ENCODE measurements at places on chromosomes 13 and 19. TPM values are rescaled to one million over a fixed set of nuclear protein-coding genes. Genes with fewer than 3 reads are reported as not detected.

DNA sequence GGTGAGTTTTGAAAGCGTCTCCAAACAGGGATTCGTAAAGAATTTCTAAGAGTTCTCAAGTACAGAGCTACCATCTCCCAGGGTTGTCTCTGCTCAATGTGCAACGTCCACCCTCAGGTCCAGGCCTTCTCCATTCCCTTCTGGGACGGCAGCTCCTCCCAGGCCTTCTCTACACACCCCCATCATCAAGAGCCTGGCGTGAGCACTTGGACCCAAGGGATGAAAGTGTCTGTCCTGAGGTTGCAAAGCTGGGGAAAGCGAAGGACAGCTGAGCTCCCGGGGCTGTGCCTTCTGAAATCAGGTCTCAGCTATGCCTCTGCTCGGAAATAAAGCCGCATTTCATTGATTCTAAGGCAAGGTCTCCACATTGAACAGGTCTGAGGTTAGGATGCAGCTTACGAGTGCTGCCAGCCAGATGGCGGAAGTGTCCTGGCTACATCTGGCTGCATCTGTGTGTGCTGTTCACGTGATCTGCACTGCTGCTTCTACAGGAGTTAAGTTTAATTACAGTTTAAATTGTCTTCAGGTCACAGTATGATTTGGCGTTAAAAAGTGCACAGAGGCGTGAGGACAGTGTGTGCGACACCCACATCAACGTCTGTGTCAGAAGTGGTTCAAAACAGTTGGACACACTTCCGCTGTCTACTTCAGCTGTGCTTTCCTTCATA lies 27.0 kb upstream of the MIER2 start:
- DNase-seq, result no peak

- DNase-seq, result no peak
Measured at GRCh38 chr13:66040506-66040905, 1189.6 kb downstream of the PCDH9 start.

GRCh38 chr13:48066310-48066989 lies 28.5 kb downstream of the MED4 start:
- DNase-seq, result no peak

GRCh38 chr19:3866910-3867638 lies 1.8 kb downstream of the ZFR2 start:
- no peak for DNase-seq

DNA sequence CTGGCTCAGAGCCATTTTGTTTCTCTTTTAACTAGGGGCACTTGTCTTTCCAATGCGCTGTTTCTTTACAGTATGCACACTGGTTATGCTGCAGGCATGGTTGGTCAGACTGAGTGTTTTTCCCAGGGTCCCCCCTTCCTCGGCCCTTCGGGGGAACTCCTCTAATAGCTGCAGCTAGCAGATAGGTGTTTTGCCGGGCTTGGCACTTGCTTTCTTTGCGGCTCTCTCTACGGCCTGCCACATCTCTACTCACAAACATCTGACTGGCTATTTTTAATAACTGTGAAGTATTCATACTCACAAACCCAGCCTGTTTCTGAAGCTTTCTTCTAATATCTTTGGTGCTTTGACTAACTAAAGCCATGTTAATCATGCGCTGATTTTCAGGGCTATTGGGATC lies 89.4 kb downstream of the SLC25A15 start:
- DNase-seq, result no peak

GRCh38 chr19:44661205-44661604 lies 10.1 kb upstream of the CEACAM19 start:
- DNase-seq, result no peak

GRCh38 chr13:27396252-27396846 lies 28.1 kb upstream of the GTF3A start:
- DNase-seq, result no peak

DNA sequence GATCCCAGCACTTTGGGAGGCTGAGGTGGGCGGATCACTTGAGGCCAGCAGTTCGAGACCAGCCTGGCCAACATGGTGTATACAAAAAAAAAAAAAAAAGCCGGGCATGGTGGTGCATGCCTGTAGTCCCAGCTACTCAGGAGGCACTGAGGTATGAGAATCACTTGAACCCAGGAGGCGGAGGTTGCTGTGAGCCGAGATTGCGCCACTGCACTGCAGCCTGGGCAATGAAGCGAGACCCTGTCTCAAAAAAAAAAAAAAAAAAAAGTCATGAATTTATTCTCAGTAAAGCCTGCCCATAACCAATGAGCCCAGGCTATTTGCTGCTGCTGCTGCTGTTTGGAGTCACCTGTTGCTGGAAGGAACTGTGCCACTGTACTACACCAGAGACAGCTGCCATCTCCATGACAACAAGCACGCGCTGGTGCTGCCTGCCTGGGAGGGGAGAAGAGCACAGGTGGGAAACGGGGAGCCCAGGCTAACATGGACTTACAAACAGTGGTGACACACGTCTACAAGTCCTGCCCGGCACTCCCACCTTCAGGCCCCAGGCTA lies 11.3 kb downstream of the ZFR2 start:
- DNase-seq, result no peak

ZNF526 gene
- total RNA-seq, result 13.3 TPM
